ENCODE measurements at places on chromosomes 7 and 10.

GRCh38 chr7:27115221-27116026, 12.9 kb upstream of the HOXA2 start:
- DNase-seq: no peak

- no peak for DNase-seq
These were observed 164.8 kb downstream of the PRKAG2 start for GRCh38 chr7:151711906-151712809.

DNA sequence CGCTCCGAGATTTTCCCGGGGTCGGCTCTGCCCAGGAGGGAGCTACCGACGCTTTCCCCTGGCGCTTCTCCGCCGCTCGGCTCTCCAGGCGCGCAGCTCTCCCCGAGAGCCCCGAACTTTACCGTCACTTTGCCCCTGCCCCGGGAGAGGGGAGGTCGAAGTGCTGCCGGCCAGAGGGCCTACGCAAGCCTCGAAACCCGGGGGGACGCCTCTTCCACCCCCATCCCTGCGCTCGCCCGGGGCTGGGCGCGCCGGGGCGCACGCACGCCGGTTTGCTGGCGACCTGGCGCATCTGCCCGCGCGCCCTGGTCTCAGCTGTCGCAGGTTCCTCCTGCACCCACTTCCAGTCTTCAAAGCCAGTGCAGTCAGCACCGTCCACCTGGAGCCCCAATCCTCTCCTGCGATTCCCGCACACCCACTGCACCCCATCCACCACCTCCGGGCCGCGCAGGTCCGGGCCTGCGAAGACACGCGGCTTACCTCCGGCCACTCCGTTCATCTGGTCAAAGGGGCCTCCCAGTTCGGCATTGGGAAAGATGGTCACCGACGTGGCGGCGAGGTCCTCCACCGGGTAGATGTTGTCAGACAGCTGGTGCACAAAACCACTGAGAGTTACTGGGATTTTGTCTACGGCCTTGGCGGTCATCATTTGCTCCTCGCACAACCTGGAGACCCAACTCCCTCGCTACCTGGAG, 638 bp downstream of the EGR2 start:
- peak; percentile 11 for DNase-seq

GRCh38 chr7:77407906-77408305, 8.2 kb downstream of the GSAP start:
- no peak for DNase-seq

DNA sequence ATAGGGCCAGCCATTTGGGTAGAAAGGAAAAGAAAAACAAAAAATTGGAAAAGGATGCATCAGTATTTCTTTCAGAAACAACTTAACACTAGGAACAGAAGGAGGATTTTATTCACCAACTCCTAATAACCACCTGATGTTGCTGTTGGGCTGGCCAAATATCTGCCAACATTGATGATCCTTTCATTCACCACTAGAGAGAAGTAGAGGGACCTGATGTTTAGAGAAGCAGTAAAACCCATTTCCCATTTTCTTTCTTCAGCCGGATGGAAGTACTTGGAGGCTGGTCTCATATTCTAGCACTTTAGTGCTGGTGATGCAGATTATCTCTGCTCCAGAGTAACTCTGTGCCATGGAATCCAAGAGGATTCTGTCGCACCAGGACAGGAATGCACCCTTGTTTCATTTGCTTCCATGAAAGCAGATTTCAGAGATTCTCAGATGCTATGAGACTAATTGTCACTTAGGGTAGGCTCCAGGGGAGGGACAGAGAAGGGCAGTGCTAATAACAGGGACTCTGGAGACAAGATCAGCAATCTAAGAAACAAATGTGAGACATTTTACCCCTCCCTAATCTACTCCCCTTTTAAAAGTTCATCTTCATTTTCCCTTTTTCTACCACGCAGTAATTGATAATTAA, 3.1 kb downstream of the KLLN start:
- no peak for DNase-seq

DNA sequence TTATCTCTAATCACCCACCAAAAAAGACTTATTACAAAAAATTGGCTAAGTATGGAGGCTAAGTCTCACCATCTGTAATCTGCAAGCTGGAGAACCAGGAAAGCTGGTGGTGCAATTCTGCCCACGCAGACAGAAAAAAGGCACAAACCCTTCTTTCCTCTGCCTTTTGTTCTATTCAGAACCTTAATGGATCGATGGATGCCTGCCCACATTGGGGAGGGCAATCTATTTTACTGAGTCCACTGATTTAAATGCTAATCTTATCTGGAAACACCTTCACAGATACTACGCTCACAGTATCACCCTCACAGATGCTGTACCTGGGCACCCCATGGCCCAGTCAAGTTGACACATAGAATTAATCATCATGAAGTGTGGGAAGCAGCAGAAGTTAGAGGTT, 10.2 kb downstream of the IGFBP3 start:
- no peak for DNase-seq

DNA sequence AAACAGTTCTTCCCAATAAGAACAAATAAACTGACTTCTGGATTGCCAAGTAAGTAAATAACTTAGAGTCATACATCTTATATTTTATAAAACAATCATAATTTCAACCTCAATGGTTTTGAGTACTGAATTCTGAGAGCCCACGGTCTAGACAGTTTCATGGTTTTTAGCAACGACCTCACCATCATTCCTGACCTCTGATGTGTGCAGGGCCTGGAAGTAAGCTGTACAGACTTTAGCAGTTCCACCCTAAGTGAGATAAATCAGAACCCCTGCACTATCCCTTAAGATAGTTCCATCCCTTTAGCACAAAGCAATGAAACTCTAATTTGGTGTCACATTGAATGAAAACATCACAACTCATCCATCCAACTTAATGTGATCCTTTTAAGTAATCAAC, 86.0 kb downstream of the NEBL start:
- DNase-seq: no peak

- DNase-seq: no peak
These were observed 106.7 kb downstream of the PTPRE start for GRCh38 chr10:128013626-128014025.

GRCh38 chr10:88114368-88114767, 250.9 kb downstream of the PTEN start:
- DNase-seq: no peak

DNA sequence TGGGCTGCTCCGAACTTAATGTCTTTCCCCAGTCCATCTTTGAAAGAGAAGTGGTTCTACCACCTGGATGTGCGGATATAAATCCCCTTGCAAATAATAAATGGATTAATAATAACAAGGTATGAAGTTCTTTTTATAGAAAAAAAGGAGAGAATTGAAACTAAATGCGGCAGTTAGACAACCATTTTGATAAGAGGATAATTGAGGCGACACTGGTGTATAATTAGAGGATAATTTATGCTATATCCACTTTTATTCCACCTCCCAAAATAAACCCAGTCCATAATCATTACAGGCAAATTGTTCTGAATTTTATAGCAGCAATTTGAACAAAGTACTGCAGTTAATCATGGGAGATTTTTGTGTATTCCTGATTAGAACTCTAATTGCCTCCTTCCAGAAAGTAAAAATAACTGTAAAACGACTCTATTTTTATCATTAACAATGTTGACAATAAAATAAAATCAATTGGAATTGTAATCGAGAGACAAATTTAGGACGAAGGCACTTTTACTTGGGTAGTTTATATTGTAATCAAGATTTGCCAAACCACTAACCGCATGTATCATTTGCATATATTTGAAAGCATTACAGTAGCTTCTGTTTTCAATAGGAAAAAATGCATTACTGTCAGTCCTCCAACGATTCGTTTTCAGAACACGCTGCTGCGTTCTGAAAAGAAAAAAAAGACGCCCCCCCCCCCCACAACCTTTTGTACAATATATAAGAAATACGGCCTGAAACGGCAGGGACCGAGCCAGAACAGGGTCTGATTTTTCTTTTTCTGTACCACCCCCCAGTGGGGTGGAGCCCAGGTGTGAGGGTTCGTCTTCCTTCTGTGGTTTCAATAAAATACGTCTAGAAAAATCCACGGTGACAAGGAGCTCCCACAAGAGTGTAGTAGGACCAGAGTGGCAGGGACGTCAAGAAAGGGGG, 838 bp upstream of the DLX6 start:
- no peak for DNase-seq

GRCh38 chr10:107915215-107915610, 750.7 kb upstream of the SORCS1 start:
- DNase-seq: no peak

- no peak for DNase-seq
These were observed 54.8 kb upstream of the CALD1 start for GRCh38 chr7:134724606-134725005.

GRCh38 chr7:111101856-111102646, 11.1 kb downstream of the LRRN3 start:
- no peak for DNase-seq

- peak; percentile 29 for DNase-seq
These were observed 102.2 kb upstream of the ZNF438 start for GRCh38 chr10:31133792-31134310.

DNA sequence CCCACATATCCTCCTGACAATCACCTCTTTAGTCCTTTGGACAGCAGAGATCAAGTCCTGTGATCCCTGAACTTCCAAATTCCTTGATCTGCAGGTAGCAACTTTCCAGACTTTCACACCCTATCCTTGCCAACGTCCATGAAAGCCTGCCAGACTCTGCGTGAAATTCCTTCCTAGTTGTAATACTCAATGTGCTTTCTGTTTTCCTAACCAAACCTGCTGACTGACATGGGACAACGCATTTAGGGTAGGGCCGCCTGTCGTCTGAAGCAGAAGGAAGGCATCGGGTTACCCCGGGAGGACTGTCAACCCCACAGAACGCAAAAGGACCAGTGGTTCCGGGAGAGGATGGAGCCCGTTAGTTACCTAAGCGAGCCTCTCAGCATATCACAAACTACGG, 23.9 kb downstream of the ITGA8 start:
- DNase-seq: no peak

GRCh38 chr10:71433768-71434744, 37.3 kb downstream of the CDH23 start:
- no peak for DNase-seq

DNA sequence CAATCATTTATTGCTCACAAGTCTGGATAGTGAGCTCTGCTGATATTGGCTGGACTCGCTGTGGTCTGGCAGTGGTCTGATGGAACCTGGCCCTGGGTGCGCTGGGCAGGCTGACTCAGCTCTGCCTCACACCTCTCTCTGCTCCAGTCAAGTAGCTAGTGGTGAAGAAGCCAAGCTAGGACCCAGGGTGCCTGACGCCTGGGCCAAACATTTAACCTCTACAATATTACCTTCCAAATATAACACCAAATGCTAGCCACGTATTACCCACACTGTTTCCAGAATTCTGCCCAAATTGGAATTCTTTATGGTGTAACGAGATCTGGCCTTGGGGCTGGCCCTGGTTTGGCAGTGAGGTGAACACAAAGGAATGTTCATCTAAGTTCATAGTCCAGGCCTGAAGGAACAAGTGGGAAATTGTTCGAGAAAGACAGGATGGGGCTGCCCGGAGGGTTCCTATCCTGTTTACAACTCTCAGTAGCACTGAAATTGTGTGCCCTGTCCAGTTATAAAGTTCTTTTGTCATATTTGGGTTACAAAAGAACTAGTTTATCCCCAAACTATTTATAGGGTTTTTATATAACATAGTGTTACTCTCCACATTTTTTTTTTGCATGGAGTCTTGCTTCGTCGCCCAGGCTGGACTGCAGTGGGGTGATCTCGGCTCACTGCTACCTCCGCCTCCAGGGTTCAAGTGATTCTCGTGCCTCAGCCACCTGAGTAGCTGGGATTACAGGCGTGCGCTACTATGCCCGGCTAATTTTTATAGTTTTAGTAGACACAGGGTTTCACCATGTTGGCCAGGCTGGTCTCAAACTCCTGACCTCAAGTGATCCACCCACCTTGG, 16.3 kb downstream of the OR2AE1 start:
- no peak for DNase-seq

DNA sequence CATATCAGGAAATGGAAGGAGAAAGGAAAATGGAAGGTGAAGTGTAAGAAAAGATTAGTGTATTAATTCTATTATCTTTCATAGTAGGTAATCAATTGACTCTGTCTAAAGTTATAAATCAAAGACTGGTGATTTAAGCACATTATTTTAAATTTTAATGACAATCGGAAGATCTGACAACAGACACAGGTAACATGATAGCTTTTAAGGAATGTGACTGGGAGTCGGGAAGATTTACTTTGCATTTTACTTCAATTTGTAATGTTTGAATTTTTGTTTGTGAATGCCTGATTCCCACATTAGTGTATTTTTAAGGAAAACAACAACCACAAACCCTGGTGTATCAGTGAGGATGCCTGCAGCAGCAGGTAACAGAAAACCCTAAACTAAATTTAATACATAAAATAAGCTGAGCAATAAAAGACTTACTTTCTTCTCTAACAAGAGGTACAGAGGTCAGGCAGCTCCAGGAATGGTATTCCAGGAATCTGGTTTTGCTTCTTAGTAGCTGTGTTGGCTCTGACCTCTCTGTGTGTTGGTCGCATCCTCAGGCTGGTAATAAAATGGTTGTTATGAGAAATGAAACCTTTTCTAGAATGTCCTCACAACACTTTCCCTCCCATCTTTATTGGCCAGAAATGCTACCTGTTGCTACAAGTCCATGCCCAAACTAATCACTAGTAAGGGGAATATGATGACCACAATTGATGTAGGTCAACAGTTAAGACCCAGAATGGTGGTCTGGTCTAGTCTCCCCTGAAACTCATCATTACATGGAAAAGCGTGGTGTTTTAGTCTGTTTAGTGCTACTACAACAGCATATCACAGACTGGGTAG, 12.2 kb downstream of the DNAJB9 start:
- no peak for DNase-seq

GRCh38 chr7:2357571-2357970, 2.9 kb downstream of the EIF3B start:
- DNase-seq: no peak

- no peak for DNase-seq
These were observed 44.9 kb downstream of the AKR1B15 start for GRCh38 chr7:134593530-134594392.

GRCh38 chr10:105585753-105586152, 944.7 kb downstream of the SORCS3 start:
- no peak for DNase-seq

DNA sequence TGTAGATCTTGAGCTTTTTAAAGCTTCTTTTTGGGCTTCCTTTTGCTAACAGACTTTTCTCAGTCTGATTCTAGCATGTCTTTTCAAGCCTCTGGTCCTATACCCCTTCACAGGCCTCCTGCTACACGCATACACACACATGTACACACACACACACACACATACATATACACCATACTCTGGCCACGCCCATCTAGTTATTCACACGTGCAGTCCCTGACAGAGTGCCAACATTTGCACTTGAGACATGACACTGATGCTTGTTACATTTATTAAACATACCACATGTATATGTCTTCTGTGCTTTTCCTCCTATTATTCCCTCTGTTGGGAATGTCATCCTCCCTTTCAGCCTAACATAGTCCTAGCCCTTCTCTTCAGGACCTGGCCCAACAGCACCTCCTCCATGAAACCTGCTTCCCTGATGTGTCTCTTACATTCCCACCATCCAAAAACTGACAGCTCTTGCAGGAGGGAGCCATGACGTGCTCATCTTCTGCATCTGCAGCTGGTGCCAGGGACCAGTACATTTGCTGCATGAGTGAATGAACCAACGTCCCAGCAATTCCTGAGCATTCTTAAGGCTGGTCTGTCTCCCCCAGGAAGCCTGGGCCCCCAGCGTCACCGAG, 222.1 kb downstream of the ARHGAP12 start:
- no peak for DNase-seq

GRCh38 chr10:123149568-123150270, 1.8 kb downstream of the HMX2 start:
- no peak for DNase-seq

GRCh38 chr10:70232155-70232858, 922 bp downstream of the PPA1 start:
- no peak for DNase-seq

GRCh38 chr7:34155220-34155908, 250.0 kb downstream of the BMPER start:
- DNase-seq: no peak

All from stimulated activated CD4-positive, alpha-beta T cell treated with anti-CD3 and anti-CD28 coated beads, Interleukin-15, amount 100 ng/mL, for 1 hour (primary cell).